ENCODE measurements at places on chromosomes 6 and 20. TPM values are rescaled to one million over a fixed set of nuclear protein-coding genes. Genes with fewer than 3 reads are reported as not detected.

DNA sequence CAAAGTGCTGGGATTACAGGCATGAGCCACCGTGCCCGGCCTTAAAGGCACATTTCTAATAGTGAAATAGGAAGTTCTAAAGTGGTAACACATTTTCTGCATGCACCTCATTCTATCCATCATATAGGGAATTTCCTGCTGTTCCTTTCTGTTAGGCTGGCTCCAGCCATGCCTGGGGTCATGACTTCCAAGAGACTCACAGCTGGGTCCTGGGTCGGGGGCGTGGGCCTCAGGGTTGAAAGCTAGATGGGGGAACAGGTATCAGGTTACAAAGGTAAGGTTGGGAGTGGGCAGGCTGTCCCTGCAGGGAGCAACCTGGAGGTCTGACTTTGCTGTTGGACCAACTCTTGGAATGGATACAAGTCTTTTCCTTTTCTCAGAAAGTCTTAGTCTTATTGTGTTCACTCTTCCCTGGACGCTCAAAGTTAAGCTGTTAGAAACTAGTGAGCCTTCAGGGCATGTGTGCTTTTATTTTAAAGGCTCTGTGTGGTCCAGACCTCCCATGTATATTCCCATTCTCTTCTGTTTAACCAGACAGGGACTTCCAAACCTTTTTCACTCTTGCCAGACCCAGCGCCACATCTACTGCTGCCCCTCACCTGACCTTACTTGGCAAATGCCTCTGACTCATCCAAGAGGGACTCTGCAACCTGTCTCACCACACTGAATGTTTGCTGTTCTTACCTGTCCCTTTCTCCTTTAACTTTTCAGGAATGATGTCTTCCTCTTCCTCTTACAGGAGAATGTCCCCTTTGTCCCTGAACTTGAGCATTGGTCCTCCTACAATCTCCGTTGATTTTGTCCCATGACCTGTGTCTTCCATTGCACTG is 64.4 kb downstream of the TMEM170B start:
- no peak for DNase-seq

The C6orf132 gene
- total RNA-seq: under 0.01 TPM

DNA sequence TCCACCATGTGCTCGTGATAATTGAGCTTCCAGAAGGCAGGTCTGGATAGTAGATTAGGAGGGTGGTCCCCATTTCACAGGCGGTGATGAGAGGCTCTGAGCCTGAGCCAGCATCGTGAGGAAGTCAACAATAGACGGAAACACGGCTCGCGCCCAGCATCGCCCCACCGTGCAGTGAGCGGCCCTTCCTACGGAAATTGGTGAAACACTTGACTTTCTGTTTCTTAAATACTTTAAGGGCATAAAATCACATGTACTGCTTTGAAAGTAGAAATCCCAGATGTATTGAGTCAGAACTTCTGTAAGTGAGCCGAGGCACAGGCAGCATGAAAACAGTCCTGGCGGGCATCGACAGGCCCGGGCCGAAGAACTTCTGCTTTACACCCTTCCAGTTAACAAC is 4.3 kb upstream of the KIF25 start:
- peak; percentile 28 for DNase-seq

GRCh38 chr6:169097381-169097959 is 156.2 kb downstream of the THBS2 start:
- peak; percentile 4 for DNase-seq

GRCh38 chr6:13788820-13789219 is 25.5 kb downstream of the MCUR1 start:
- no peak for DNase-seq

GRCh38 chr20:30284281-30284905 is 973.1 kb upstream of the DEFB115 start:
- no peak for DNase-seq

- DNase-seq: no peak
Observed at GRCh38 chr6:141335477-141336273, 797.0 kb upstream of the GJE1 start.

- no peak for DNase-seq
Observed at GRCh38 chr20:48951041-48951440, 29.5 kb downstream of the ARFGEF2 start.

The HTR1B gene
- 2.1 TPM for total RNA-seq

The SYNGAP1 gene
- total RNA-seq: 2.8 TPM

DNA sequence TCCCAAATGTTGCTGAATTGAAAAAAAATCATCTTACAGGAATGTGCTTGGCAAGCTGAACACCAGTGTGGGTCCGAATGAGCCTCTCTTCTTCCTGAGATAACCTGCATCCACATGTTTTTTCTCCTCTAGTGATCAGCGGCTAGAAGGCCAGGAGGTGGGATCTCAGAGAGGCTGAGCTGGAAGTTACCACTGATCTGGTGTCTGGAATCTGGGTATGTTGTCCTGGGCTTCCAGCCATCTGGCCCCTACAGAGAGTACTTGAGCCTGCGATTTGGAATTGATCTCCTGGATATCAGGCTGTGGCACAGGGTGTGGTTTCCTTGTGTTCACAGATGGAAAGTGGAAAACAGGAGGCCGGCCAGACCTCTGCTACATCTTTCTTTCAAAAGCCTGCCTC is 35.9 kb downstream of the SULF2 start:
- peak; percentile 29 for DNase-seq

The GSTA2 gene
- total RNA-seq: not detected

GRCh38 chr6:155001482-155001881 is 6.4 kb downstream of the TIAM2 start:
- DNase-seq: peak; percentile 31

DNA sequence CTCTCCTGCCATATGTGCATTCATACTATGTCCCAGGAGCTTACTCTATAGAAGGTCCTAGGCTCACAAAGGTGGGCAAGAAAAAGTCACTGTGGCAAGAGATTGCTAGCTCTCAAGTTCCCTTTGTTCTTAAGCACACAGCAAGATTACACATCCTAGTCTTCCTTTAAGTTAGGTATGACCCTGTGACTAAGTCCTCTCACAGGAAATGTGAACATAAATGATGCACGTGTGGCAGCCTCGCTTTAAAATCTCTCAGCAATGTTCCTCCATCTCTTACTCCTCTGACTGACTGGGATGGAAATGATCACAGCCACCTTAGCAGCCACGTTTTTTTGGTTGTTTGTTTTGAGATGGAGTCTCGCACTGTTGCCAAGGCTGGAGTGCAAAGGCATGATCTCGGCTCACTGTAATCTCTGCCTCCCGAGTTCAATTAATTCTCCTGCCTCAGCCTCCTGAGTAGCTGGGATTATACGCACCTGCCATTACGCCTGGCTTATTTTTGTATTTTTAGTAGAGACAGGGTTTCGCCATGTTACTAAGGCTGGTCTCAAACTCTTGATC is 35.7 kb upstream of the HAO1 start:
- peak; percentile 2 for DNase-seq

The OR2B6 gene
- not detected for total RNA-seq

DNA sequence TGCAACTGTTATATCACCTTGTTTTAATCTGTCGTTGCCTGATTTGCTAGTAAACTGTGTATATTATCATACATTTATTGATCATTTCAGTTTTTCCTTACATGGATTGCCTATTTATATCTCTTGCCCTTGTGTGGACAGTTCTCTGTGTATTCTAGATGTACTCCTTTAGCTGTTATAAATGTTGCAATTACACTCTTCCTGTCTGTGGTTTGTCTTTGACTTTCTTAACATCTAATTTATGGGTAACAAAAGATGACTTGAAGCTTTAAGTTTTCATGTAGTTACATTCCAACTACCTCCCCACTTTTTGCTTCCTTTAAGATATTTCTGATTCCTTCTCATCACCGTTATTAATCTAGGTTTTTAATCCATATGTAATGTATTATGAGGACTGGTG is 22.6 kb downstream of the PLCB1 start:
- no peak for DNase-seq

The SMLR1 gene
- not detected for total RNA-seq

DNA sequence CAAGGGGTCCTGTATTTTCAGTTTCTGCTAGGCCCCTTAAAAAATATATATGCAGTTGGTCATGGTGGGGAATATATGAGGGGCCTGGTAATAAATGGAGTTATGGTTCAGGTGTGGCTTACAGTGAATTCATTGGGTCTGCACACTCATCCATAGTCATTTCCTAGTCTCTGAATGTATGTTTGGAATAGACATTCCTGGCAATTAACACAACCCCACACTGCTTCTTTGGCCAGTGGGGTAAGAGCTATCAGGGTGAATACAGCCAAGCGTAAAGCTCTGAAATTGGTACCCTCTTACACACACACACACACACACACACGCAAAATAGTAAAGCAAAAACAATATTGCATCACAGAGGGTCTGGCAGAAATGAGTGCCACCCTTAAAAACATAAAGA is 56.5 kb downstream of the QRSL1 start:
- no peak for DNase-seq

- no peak for DNase-seq
Observed at GRCh38 chr20:10832141-10832540, 158.3 kb upstream of the JAG1 start.

- no peak for DNase-seq
Observed at GRCh38 chr6:147640606-147641005, 132.1 kb downstream of the SAMD5 start.

DNA sequence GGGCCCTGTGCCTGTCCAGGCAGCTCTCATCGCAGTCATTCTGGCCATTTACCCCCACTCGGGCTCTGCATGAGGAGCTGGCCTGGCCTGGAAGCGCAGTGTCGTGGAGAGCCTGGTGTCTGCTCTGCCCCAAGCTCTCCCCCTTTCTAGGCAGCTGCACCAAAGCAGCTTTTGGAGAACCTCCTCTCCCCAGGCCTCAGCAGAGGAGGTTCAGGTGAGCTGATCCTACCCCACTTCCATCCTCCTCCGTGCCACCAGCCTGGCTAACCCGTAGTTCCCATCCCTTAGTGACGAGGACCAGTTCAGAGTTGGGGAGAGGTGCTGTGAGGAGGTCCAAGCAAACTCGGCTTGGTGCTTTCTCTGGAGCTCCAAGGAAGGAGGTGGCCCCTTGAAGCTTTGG is 30.5 kb upstream of the PHACTR3 start:
- DNase-seq: no peak

The FRK gene
- 0.13 TPM for total RNA-seq

DNA sequence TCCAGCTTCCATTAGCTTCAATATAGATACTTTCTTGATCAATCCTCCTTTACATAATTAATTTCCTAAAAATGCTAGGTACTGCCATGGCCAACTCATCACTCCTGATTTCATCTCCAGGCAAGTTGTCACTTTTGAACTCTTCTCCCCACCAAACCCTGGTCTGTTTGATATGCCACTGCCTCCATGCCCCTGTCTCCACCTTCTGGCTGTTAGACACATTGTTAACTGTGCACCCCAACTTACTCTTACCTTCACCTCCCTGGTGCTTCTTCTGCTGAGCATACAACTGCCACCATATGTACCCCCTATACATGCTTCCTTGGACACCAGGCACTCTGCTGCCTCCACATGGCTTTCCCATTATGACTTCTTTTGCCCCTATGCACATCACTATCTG is 21.9 kb upstream of the AIG1 start:
- DNase-seq: no peak

DNA sequence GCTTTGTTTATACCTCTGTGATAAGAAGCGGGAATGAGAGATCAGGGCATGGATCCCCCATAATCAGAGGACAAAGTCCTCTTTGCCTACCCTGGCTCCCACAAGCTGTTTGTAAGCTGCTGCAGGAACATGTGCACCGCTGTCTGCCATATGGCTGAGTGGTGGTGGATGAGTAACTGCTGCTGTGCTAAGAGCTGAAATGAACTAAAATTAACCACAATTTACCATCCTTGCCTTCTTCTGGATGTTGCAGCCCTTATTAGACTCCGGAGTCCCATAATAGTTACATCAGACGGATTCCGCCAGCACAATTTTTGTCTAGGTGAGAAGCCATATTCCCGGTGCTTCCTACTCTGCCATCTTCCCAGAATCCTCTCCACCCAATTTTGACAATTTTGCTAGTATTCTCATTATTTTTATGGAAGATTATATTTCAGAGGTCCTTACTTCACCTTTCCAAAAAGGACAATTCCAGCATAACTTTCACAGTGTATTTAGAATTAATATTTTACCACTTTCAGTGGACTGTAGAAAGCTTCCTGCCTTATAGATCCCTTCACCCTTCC is 6.0 kb upstream of the CMTR1 start:
- no peak for DNase-seq

GRCh38 chr20:31822421-31823330 is 3.5 kb downstream of the MYLK2 start:
- DNase-seq: peak; percentile 45

The OGFR gene
- 18.2 TPM for total RNA-seq

GRCh38 chr6:19668710-19669109 is 168.5 kb upstream of the ID4 start:
- DNase-seq: no peak

DNA sequence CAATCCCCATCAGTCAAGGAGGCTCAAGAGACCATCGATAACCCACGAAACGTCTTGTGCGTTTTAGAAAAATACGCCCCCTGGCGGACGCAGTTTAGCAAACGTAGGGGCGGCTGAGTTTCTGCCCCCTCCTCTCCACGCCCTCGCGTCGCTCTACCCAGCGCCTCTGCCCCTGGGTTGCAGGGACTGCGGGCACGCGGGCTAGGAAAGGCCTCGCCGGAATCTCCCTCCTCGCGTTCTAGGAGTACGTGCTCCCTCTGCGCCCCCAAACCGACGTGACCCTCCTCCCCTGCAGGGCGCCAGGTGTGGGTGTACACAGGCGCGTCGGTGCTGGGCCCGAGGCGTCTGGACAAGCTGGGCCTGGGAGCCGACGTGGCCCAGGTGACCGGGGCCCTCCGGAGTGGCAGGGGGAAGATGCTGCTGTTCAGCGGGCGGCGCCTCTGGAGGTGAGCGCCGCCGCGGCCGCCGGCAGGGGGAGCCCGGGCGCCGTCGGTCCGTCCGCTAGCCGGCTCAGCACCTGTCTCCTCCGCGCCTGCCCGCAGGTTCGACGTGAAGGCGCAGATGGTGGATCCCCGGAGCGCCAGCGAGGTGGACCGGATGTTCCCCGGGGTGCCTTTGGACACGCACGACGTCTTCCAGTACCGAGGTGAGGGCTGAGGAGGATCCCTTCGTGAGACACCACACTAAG is 5.3 kb downstream of the MMP9 start:
- peak; percentile 47 for DNase-seq

The PBOV1 gene
- not detected for total RNA-seq

The VSX1 gene
- total RNA-seq: not detected

DNA sequence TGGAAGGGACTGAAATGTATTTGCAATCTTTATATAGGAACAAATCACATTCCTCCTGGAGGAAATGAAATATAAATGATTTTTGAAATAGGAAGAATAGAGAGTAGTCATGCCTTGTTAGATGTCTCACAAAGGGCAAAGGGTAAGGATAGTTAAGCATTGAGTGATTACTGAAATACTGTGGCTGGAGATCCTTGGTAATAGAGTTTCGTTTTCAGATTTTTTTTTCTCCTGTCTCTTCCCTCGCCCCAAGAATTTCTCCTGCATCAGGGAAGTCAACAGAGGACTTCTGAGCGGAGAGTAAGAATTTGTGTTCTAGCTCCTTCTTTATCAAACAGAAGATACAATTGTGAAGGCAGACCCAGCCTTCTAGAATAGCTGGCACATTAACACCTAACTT is 79.4 kb downstream of the PLCB4 start:
- no peak for DNase-seq

The ZNF391 gene
- total RNA-seq: 0.38 TPM

The CCM2L gene
- 17.3 TPM for total RNA-seq

Measured in dermis microvascular lymphatic vessel endothelial cell (primary cell).